ENCODE measurements at places on chromosomes 2 and 18.

- DNase-seq, result no peak
These were observed 506.7 kb downstream of the CMPK2 start for GRCh38 chr2:6358985-6359384.

GRCh38 chr2:122001441-122001874, 246.0 kb downstream of the TSN start:
- no peak for DNase-seq

GRCh38 chr2:80429251-80429650, 124.7 kb upstream of the LRRTM1 start:
- DNase-seq, result no peak

DNA sequence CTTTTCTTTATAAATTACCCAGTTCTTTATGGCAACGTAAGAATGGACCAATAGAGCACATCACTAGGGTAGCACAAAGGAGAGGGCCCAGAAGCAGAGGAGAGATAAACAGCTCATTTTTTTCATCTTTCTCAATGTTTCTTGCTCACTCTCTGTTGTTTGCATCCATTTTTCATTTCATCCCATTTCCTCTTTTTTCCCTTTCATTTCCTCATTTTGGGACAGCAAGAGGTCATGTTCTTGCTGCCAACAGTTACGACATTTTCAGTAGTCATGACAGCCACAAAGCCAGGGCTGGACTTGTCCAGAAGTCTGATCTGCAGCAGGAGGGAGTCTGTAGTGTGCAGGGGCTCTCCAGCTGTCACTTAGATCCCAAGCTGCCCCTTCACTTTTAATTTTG, 52.7 kb upstream of the CYP1B1 start:
- no peak for DNase-seq
